ENCODE measurements at places on chromosomes 2 and 18.

GRCh38 chr2:215363039-215363438 lies 51.2 kb downstream of the ATIC start:
- no peak for DNase-seq

- no peak for DNase-seq
Observed at GRCh38 chr2:230435431-230435830, 19.4 kb downstream of the SP100 start.

- DNase-seq, result no peak
Observed at GRCh38 chr2:68755071-68755470, 20.5 kb downstream of the ARHGAP25 start.

DNA sequence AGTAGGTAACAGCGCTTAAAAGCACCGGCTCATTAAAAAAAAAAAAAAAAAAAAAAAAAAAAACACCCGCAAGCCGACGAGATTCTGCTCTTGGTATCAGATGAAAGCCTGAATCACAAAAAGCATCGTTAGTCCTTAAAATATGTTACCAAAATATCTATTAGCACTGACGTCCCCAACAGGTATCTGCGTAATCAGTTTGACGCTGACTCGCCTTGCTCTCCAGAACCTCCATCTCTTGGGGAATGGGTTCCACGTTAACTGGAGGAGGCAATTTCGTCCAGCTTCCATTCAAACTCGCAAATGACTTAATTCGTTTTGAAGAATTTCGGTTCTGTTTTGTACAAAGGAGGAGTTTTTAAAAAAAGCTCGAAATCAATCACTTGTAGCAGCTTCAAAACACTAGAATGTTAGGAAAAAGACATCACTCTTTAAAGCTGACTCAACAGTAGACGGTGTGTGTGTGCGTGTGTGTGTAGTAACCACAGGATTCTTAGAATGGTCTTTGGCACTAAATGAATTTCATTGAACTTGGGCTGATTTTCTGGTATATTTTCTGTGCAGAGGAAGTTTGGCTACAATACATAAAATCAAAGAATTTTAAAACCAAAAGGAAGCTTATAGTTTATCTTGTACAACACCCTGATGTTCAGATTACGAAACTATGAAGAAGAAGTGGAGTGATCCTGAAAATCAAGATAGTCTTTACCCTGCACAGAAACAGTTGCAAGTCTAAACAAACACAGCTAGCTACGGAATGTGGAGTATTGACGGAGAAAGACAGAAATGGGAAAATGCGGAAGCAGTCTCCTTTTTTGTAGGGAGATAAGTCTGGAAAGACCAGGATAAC lies 1.1 kb upstream of the PGAP1 start:
- no peak for DNase-seq

GRCh38 chr2:195535911-195536522 lies 121.0 kb upstream of the SLC39A10 start:
- DNase-seq, result no peak

DNA sequence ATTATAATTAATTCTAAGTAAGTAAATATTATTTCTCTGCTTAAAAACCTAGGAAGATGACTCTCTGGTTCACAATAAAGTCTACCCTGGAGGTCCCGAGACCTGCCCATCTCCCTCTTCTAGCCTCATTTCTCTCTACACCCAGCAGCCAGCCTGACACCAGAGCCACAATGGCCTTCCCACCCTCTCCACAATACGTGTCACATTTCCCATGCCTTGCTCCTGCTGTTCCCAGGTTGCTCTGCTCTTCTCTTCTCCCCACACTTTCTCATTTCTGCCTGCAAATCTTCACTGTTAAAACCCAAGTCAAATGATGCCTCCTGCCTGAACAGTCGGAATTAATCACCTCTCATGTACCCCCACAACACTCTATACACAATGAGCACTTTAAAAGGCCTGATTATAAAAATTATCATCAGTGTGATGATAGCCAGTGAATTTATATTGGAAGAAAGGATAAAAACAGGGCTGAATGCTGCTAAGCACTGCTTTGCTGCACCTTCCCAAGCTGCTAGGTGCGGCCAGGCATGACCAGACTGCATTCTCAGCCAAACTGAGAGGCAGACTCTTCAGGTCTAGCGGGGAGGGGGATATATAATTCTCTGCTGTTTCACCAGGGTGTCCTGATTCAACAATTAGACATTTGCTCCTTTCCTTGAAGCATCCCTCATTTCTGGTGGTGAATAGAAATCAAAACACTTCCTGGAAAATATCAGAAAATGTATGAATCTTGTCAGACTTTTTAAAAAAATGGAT lies 160.6 kb downstream of the DTNA start:
- DNase-seq, result no peak

- no peak for DNase-seq
Observed at GRCh38 chr2:192570788-192571187, 376.1 kb upstream of the TMEFF2 start.

DNA sequence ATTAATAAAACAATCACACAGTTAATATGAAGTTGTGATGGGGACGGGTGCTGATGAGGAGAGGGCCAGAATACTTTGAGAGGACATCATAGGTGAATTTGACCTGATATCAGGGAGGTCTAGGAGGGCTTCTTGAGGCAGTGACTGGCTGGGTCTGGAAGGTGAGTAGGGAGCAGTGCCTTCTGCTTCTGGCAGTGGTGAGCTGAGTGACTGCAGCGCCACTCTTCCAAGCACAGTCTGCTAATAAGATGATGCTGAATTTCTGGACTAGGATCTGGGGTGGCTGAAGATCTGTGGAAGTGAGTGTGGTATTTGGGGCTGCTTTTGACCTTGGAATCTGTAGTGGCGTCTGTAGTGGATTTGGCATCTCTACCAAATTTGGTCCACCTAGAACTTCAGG lies 5.5 kb downstream of the DGKD start:
- DNase-seq, result no peak

DNA sequence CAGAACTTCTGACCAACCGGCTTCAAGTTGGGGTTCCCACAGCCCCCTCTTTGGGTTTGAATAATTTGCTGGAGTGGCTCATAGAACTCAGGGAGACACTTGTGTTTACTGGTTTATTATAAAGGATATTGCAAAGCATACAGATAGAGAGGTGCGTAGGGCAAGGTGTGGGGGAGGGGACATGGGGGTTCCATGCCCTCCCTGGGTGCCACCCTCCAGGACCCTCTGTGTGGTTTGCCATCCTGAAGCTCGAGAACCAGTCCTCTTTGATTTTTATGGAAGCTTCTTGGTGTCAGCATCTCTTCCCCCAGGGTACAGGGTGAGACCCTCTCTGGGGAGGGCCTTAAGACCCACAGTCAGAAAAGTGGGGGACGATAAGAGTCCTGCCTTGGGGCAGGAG lies 38.8 kb downstream of the ITGB1BP1 start:
- no peak for DNase-seq

DNA sequence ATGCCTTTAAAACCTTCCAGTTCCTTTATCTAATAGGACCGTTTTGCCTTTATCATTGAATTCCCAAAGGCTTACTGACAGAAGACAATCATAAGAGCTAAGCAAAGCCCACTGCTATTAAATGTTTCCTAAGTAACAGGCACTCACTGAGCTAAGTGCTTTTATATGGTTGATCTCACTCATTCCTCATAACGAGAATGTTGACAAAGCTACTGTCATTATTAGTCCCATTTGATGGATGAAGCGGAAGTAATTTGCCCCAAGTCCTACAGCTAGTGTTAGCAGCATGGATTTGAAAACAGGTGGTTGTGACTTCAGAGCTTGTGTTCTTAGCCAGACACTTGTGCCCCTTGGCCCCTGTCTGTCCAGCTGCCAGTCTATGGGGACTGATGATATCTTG lies 134.8 kb upstream of the SERPINE2 start:
- DNase-seq, result peak; percentile 82

DNA sequence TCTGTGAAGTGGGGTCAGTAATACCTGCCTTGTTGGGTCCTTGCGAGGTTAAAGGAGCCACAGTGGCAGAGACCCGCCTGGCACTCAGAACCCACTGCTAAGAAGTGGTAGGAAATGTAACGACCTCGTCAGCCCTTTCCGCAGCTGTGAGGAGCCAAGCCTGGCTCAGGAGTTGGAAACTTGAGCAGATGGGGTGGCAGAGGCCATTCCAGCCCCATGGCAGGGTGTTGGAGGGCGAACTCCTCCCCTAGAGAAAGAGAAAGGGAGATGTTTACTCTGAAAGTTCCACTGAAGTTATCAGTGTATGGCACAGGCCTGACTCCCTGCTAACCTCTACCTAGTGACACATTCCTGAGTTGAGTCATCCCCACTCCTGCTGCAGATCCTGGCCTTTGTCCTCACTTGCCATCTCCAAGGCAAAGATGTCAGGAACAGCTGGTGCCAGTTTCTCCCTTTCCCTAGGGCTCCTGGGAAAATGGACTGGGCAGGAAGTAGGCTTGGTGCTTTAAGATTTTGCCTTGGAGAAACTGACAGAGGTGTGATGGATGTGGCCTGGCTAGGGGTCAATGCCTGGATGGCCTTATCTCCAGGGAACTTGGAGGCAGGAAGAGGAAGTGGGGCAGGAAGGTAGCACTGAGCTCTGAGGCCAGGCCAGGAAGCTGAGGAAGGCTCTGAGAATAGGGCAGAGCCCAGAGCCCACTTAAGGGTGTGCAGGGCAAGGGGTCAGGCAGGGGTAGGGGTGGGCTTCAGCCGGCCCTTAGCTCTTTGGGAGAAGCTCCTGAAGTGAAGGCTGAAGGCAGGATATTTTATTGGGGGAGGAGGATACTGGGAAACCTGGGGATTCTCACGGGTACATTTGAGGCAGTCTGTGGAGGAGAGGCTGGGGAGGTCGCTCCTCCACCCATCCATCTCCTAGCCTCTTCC lies 888 bp downstream of the VAMP5 start:
- DNase-seq, result no peak

DNA sequence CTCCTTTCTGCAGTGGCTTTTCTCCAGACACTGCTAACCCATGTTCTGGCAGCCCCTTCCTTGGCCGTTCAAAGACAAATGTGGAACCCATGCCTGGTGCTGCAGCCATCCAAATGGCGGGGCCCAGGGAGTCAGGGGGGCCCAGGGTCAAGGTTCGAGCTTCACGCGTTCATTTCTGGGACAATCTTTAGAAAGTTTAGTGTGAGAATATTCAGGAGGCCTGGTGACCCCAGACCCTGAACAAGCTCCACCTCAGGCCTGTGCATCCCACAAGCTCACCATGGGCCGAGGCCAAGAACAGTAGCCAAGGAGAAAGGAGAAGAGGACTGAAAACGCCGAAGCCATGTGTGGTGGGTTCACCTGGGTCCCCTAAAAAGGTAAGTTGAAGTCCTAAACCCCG lies 54.4 kb downstream of the ANKMY1 start:
- no peak for DNase-seq

DNA sequence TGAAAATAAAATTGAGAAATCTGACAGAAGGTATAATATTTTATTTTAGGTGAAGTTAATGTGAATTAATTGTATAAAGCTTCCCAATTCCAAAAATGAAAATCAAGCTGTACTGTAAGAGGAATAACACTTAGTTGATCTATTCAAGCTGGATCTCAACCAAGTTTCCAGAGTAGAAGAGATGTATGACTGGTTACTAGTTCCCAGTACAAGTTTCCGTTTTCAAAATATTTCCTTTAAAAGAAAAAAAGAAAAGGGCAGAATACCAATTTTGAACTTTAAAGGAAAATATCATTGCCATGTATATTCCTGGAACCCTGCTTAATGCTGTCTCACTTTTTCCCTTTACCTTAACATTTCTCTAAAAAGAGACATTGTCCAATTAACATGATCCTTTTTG lies 308.5 kb downstream of the IRS1 start:
- no peak for DNase-seq

DNA sequence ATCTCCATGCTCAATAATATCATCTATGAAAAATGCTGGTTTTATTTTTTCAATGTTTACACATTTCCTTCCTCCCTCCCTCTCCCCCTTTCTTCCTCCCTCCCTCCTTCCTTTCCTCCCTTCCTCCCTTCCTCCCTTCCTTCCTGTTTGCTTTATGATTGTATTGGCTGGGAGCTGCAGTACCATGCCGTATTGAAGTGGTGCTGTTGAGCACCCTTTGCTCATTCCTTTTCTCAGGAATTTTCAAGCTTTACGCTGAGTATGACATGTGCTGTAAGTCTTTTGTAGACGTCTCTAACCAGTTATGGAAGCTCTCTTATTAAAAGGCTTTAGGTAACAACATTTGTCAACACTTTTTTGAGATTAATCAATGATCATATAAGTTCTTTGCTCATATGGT lies 100.4 kb downstream of the SNTG2 start:
- DNase-seq, result no peak

- DNase-seq, result no peak
Observed at GRCh38 chr2:147223119-147223518, 621.7 kb upstream of the ACVR2A start.

GRCh38 chr2:134457765-134458472 lies 204.0 kb downstream of the MGAT5 start:
- DNase-seq, result no peak

DNA sequence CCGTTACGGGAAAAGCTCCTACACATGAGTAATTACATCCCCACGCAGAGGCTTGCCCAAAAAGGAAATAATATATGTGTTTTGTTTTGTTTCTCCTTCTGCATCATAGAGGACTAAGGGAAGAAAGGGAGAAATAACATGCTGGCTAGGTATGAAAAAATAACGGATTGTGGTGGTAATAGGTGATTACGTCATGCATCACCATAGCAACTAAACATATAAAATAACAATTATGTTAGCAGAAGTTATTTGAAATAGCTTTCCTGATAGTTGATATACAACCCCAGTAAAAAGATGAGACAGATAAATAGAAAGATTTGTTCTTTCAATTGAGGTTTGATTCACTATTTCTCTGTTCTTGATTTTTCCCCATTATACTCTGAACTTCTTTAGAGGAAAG lies 518.0 kb downstream of the ZNF516 start:
- DNase-seq, result no peak

DNA sequence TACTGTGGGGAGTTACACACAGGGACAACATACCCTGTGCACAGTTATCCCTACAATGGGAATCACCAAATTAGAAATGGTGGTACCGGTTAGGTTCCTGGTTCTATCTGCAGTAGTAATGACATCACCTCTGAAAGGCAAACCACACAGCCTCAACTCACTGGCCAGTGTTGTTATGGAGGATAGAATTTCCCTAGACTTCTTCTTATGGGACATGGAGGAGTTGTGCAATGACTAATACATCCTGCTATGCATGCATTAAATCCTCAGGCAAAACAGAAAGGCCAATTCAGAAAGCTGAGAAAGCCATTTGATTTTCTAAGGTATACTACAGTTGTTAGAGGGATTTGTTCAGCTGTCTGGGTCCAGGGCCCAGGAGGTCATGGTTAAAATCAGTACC lies 439.3 kb downstream of the TMX3 start:
- DNase-seq, result no peak

DNA sequence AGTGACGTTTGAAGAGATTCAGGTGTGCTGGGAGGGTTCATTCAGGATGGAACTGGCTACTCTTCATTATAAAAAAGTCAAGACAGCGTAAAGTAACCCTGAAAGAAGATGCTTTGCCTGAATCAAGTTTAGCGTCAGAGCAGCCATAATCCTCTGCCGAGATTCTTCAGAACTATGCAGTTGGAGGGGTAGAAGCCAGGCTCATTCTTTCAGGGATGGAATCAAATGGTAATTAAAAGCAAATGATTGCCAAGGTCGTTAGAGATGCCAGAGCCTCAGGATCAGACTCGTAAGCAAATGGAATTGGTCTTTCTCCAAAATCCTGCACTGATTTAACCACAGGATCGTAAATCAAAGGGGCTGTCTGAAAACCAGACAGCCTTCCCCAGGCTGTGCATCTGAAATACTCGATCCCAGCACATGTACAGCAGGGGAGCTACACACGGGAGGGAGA lies 21.9 kb downstream of the APCDD1 start:
- DNase-seq, result no peak
